ENCODE measurements at places on chromosomes 5 and 9.

- DNase-seq: peak; percentile 35
Observed at GRCh38 chr9:124285903-124286291, 28.1 kb downstream of the NEK6 start.

GRCh38 chr9:35548571-35548970, 56.5 kb upstream of the TESK1 start:
- no peak for DNase-seq

DNA sequence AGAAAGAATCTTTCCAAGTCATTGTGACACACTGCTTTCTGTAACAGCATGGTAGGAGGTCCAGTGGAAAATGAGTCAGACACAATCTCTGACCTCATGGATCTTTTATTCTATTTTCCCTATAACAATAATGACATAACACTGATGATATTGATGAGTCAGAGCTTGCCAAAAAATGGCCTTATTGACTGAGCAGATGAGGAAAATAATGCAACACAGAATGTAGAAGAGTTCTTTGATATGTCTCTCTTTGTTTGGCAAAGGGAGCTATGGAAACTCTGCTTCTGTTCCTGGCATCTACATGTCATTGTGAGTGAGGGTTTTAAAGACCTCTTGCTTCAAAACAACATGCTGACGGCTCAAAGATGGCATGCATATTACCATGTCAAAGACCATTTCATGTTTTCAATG, 443.1 kb upstream of the ZNF608 start:
- no peak for DNase-seq

GRCh38 chr5:76811214-76811613, 7.6 kb upstream of the F2RL1 start:
- DNase-seq: no peak

DNA sequence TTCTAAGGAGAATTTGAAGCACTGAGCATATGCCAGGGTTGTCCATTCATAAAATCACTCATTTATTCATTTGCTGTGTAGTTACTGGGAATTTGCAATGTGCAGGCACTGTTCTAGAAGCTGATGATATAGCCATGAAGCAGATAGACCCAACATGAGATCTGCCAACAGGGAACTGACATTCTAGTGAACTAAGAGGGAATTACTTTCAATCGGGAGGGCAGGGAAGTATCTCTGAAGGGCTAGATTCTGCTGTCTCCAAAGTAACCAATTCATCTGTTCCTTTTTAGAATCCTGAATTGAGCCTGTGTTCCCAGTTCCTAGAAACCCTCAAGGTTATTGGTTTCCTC, 11.4 kb upstream of the ARHGAP26 start:
- DNase-seq: no peak

DNA sequence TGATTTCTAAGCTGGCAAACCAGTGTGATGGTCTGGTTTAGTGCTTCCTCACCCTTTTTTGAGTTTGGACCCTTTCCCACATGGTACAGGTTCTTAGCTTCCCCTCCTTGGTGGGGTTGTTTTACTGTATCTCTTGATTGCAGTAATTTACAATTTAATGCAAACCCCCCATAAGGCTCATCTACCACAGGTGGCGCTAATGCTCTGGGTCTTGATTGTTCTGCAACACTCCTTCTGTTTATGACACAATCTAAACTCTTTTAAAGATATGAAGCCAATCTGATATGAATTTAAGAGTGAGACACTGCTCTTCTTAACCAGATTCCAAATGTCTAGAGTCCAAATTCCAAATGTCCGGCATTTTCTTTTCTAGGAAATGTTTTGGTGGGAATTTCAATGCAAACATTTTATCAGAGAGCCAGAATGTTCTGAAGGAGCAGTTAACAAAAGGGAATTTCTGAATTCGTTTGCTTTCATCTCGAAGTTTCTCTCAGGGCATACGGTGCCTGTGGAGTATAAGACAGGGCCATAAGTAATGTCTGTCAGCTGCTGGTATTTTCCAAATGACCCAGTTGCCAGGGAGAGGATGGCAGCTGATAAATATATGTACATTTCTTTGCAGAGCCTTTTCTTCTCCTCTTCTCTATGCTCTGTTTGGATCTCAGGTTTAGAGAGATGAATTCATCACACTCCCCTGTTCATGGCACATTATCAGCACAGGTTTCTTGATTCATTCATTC, 246.8 kb downstream of the ARHGAP26 start:
- peak; percentile 32 for DNase-seq

DNA sequence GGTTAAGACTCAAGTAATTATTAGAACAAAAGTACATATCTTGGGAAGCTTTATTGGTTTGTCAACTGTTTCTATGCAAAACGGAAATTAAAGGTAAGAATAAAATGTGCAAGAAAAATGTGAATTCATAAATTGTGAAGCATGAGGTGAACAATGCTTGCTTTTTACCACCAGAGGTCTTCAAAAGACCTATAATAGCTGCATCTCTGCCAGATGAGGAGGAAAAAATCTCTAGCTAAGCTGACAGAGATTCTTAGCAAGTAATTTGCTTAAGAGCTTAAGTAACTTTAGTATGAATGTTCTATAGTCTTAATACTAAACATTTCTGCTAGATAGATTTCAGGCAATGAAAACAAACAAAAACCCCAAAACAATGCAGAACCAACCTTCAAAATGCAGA, 54.1 kb downstream of the MRPS30 start:
- DNase-seq: no peak

- DNase-seq: no peak
Observed at GRCh38 chr5:180862645-180863044, 1.6 kb upstream of the ZFP62 start.

- DNase-seq: no peak
Observed at GRCh38 chr5:142810081-142810480, 39.9 kb downstream of the ARHGAP26 start.

DNA sequence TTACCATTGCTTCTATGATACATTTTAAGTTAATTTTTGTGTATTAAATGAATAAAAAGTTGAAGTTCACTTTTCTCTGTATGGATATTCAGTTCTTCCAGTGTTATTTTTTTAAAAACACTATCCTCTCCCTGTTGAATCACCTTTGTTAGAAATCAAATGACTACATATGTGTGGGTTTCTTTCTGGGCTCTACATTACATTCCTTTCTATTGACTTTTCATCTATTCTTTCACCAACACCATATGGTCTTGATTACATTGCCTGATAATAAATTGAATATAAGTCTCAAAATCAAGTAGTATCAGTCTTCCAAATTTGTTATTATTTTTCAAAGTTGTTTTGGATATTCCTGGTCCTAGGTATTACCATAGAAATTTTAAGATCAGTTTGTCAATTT, 7.3 kb upstream of the RASEF start:
- DNase-seq: no peak

GRCh38 chr5:179122411-179123108, 62.4 kb downstream of the ZNF354C start:
- DNase-seq: no peak

DNA sequence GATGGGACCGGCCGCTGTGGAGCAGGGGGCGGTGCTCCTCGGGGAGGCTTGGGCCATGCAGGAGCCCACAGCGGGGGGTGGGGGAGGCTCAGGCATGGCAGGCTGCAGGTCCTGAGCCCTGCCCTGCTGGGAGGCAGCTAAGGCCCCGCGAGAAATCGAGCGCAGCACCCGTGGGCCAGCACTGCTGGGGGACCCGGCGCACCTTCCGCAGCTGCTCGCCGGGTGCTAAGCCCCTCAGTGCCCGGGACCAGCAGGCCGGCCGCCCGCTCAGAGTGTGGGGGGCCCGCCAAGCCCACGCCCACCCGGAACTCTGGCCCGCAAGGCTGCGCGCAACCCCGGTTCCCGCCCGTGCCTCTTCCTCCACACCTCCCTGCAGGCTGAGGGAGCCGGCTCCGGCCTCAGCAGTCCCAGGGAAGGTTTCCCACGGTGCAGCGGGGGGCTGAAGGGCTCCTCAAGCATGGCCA, 131.5 kb downstream of the SNX18 start:
- DNase-seq: no peak

GRCh38 chr5:98398465-98398864, 375.0 kb upstream of the RGMB start:
- no peak for DNase-seq

GRCh38 chr5:156376751-156377150, 49.8 kb downstream of the SGCD start:
- DNase-seq: no peak

DNA sequence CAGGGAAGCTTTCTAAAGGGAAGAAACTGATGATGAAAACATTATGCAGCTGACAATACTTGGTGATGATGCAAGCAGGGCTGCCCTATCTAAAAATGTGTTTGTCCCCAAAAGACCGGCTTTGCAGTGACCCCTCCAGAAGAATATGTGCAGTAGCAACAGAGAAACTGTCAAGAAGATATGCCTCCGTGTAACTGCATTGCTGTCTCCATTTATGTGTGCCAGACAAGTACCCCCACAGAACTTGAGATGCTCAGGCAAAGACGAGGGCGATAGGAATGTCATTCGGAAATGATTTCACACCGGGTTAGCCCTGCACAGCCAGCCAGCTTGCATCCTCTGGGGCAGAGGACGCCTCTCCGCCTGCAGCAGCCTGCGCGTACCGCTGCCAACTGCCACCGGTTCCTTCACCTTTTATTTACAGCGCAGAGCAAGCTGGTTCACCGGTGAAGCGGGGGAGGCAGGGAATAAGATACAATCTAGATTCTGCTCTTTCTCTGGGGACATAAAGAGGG, 2.0 kb downstream of the GABBR2 start:
- DNase-seq: no peak

GRCh38 chr5:39948341-39948740, 523.6 kb upstream of the DAB2 start:
- no peak for DNase-seq

DNA sequence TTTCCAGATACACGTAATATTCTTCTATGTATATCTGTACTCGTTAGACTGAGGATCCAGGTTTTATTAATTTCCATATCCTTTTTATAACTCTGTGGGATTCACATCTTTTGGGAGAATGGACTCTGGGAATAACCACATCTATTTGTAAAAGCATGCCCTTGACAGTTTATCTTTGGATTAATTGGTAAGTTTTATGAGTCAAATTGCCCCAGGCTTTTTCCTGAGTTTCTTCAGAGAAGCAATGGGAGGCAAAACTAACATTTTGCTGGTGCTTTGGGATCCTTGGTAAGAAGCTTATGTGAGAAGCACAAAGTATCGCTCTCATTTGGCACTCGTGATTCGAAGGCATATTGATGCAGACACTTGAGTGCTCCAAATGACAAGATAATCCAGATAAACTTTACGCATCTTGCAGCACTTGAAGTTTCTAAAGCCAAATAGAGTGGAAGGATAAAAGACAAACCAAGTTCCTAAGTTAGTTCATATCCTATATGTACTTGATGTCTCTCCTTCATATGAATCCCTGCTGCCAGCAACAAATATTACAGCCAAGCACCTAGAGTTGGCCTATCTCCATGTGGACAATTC, 324.7 kb downstream of the TLE4 start:
- no peak for DNase-seq

- DNase-seq: no peak
Observed at GRCh38 chr9:101727612-101728524, 10.6 kb downstream of the GRIN3A start.

DNA sequence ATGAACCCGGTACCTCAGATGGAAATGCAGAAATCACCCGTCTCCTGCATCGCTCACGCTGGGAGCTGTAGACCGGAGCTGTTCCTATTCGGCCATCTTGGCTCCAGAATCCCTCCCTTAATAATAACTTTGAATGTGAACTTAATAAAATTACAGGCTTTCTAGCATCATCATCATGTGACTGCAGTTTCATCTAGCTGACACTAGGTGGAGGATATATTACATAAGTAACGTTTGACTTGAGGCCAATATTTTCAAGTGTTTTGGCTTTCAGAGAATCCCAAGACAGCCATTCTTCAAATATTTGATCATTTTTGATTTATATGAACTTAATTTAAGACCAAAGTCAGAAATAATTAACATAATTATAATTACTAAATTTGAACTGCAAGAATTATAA, 474.9 kb upstream of the CDH10 start:
- no peak for DNase-seq

DNA sequence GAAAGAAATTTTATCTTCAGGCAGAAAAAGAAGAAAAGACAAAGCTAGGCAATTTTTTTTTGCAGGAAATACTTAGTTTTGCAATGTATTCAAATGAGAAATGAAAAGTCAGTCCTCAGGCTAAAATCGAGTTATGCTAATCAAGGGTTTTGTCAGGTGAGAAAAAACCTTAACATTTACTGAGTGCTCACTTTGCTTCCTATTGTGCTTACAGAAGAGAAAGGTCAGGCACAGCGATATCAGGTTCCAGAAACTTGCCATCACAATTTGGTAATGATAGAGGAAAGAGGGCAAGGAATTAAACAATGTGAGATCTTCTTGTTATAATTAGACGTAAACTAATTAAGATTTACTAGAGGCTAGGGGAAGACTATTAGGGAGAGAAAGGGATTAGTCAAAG, 431.7 kb upstream of the CTNND2 start:
- no peak for DNase-seq

- no peak for DNase-seq
Observed at GRCh38 chr9:120787933-120788332, 5.3 kb downstream of the FBXW2 start.

GRCh38 chr5:176633598-176633997, 3.1 kb downstream of the EIF4E1B start:
- no peak for DNase-seq

DNA sequence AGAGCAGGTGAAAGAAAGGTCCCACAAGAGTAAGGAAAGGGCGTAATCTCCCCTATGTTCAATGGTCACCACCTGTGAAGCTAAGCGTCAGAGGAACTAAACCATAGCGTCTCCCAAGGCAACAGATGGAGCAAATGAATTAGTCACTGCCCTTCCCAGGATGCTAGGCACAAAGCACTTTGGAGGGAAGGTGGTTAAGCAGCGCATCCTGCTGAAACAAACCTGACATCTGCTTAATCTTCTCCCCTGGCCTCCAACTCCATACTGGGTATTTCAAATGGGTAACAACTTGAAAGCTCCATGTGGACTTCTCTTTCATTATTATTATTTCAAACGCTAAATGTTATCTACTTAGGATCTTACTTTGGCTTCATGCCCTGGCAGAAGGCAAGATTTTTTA, 227.3 kb downstream of the MLLT3 start:
- no peak for DNase-seq

- DNase-seq: no peak
Observed at GRCh38 chr5:141817631-141818030, 60.6 kb downstream of the PCDH1 start.

DNA sequence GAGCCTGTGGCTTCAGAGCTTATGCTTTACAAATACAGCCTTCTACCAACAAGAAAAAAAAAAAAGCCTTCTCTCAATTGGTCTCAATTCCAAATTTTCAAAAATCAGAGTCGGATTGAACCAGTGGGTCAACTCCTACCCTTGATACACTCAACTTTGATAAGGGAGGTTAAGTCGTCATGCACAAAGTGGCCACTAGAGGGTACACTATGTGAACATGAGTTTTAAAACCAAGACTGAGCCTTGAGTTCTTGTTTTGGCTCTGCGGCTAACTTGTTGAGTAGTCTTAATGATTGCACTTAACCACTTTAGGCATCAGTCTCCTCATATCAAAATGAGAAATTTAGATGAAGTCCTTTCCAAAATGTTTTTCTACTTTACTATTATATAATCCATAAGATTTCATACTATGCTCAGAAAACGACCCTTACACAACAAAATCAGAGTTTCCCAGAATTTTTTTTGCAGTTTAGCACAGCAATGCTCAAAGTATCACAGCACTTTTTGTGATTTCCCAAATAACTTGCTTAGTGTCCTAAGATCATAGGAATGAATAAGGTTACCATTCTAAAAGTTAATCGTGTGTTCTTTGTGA, 92.9 kb upstream of the MTAP start:
- DNase-seq: peak; percentile 63

- no peak for DNase-seq
Observed at GRCh38 chr9:26955222-26955903, 849 bp upstream of the IFT74 start.

GRCh38 chr9:93136011-93136440, 2.0 kb upstream of the NINJ1 start:
- no peak for DNase-seq
